ENCODE measurements at places on chromosomes 2 and 18.

GRCh38 chr2:109500910-109501309 is 112.9 kb downstream of the SEPTIN10 start:
- no peak for DNase-seq

GRCh38 chr2:177169810-177170514 is 42.6 kb upstream of the HNRNPA3 start:
- DNase-seq: no peak

DNA sequence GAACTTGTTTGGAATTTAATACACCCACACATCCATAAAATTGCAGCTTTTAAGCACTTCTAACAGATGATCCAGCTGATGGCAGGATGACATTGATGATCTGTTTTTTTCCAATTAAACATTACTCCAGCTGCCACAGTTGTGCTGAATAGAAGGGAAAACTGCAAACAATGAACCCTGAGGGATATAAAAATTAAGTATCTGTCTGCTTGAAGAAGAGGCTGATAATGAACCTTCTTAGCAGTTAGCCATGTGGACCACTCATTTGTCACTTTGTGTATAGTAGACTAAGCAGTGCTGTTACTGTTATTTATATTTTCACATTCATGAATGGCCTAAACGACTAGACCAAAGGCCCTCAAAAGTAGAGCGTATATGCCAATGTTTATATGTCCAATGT is 1201.0 kb upstream of the LRRTM1 start:
- no peak for DNase-seq

DNA sequence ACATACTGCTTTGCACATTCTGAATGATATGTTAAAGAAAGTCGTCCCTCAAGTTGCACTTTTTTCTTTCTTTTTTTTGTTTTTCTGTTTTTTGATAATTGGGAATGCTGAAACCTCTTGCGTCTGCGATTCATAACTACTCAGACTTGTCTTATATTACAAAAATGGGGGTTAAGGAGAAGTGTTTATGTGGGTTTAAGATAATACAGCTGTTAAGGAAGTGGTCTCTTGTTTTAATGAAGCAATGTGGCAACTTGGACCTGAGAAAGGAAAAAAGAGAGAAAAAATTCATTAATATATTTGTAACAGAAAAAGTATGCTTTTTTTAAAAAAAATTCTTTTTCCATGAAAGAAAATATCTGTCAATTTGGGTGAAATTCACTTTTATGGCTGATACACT is 268.5 kb upstream of the CCDC68 start:
- DNase-seq: no peak

DNA sequence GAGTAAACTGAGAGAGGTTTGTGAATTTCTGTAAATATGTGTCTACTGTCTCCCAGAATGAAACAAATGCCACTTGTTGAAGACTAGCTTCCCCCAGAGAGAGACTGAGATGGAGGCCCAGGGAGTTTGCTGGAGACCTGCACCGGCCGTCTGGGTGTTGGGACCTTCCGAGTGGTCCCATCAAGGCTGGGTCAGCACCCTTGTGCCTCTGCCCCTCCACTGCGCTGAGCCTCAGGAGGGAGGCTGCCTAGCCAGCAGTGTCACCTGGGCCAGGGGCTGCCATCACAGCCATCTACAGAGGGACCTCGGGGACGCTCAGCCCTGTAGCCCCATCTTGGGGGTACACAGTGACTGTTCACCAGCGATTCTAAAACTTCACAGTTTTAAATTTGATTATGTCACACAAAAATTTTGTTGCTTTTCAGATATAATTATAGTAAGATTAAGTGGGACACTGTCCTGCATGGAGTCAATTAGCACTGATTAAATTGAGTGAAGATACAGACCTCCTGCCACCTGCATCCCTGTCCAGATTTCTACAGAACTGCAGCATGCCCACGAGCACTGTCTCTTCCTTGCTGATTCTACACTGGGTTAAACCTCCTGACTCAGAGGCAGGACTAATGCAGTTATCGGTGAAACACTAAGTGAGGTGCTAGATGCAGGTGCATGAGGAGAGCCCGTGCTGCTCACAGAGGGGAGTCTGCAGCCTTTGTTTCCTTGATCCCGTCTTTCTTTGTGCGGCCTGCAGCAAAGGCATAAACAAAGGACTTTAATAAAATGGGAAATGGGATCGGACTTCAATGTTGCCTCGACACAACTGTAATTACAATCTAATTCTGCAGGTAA is 50.5 kb downstream of the TMEM18 start:
- DNase-seq: no peak

- no peak for DNase-seq
These were observed 10.9 kb downstream of the MTX2 start for GRCh38 chr2:176280156-176280555.

DNA sequence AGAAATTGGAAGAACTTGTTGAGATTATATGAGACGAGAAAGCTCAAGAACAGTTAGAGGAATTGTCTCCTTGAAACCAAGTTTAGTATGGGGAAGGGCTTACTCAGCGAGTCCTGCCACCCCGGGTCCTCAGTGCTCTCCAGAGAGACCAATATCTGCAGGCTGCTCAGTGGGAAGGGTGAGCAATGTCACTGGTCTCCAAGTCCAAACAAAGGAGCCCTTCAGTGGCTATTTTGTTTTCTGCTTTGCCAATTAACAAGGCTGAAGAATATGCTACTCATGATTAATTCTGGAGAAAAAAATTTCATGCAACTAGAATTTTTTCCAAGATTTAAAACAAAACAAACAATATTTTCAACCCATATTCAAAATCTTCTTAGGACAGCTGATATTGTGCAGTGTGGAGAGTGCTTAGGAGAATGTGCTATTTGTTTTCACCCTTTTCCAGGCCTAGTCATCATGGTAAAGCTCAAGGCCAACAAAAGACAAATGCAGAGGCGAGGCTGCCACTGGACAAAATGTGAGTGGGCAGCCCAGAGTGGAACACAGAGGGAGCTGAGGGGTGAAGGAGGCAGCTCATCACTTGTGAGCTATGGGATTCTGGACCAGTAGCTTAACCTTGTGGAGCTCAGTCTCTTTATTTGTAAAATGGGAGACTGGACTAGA is 83.8 kb upstream of the TMEM17 start:
- DNase-seq: no peak

DNA sequence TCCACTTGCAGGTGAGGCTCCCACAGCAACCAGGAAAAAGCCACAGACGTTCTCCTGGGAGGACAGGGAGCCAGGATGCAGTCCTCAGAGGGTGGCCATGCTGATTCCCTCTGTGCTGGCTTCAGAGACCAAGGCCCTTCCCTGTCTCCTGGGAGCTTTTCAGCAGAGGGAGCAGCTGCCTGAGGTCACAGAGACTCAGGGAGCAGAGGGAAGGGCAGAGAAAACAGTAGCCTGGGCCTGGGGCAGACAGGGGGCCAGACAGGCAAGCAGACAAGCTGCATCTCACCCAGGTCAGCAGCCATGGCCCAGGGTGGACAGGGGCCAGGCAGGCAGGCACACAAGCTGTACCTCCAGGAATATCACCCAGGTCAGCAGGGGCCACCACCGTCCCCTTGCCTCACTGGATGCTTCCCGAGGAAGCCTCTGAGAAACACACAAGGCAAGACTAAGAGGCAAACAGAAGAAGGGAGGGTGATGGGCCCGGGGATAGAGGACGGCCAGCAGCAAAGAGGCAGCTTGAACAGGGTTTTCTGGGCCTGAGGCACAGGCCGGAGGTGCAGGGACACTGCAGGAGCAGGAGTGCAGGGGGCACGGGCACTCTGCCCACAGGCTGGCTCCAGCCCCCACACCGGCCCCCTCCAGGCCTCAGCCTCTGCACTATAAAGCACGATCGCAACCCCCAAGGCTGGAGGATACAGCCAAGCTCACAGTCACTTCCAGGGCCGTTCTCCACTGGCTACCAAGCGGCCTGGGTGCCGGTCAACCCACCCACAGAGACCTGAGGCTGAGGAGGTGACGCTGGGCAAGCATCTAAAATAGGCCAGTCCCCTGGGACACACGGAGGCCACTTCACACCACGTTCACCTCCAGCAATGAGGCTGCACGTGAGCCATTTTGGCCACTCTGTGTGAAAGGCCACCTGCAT is 6.1 kb downstream of the SLC66A2 start:
- DNase-seq: no peak
